Activated T-helper 1 cell treated with Interleukin-2 at 50 U/mL for 16 hours (primary cell): ENCODE measurements at places on chromosomes 11 and 22.

- no peak for DNase-seq
Observed at GRCh38 chr11:45113807-45114206, 32.6 kb upstream of the PRDM11 start.

DNA sequence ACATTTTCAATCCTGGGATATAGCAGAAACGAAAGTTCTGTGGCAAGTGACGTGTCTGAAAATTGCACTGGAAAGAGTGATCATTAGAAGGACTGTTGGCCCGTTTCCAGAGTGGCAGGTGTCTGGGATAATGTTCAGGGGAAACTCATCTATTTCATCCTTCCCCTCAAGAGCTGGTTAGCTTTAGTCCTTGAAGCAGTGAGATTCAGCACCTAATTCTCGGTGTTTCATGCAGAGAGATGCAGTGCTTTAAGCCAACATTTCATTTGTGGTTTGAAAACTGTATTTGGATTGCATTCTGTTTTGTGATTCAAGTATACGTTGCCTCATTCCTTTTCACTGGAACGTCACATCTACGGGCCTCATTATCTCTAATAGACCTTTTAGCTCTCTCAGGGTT lies 205.0 kb upstream of the RAG2 start:
- no peak for DNase-seq

GRCh38 chr11:66363805-66364535 lies 7.6 kb downstream of the SLC29A2 start:
- DNase-seq = peak; percentile 41

GRCh38 chr22:40463683-40464082 lies 93.3 kb downstream of the SGSM3 start:
- DNase-seq = no peak

- no peak for DNase-seq
Observed at GRCh38 chr11:2072551-2073261, 66.5 kb downstream of the IGF2 start.

DNA sequence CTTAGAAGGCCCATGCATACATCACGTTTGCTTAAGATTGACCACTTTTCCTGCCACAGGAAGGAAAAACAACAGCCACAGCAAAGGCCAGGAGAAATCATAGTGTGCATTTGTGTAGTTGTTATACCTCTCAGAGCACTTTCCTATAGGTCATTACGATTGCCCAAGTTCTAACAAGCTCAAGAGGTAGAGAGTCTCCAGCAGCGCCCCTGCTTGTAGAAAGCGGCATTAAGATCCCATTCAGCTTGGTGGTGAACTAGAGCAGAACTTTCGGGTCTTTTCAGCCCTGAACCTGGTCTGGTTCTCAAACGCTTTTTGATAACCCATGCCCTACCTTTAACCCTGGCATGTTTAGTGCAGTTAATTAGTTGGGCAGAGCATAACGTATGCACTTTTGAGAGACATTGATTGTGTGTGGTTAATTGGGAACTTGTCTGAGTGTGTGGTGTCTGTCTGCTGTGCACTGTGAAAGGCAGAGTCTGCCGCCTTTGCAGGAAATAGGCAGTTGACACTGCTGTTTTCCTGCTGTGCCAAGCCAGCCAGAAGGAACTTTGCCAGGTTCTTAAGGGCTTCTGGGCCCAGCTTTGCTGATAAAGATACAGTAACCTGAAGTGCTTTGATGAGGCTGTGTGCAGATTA lies 109.9 kb upstream of the CLMP start:
- no peak for DNase-seq

DNA sequence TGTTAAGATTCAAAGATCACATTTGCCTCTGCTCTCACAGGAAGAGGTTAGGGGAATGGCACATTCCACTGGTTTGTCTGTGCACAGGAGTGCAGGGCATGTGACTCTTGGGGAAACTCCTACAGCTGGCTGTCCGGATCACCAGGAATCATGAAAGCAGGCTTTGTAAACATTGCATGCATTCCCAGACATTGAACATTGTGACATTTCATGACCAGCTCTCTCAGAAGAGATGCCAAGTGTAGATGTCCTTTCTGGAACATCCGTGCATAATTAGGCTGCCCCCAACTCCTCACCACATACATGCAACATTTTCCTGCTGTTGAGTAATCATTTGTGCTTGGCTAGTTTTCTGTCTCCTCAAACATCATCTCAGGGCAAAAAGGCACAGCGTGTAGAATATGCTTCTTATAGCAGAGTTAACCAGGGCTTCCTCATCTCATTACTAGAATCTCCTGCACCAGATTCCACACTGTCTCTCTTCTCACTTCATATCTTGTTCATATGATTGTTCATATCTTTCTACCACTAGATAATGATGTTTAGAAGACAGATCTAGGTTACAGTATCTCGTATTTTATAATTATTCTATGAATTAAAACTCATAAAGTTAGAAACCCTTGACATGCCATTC lies 694.7 kb downstream of the NTM start:
- DNase-seq = no peak

- no peak for DNase-seq
Observed at GRCh38 chr11:119285431-119285830, 31.5 kb downstream of the MCAM start.
